ENCODE measurements at places on chromosomes 6 and 20.

DNA sequence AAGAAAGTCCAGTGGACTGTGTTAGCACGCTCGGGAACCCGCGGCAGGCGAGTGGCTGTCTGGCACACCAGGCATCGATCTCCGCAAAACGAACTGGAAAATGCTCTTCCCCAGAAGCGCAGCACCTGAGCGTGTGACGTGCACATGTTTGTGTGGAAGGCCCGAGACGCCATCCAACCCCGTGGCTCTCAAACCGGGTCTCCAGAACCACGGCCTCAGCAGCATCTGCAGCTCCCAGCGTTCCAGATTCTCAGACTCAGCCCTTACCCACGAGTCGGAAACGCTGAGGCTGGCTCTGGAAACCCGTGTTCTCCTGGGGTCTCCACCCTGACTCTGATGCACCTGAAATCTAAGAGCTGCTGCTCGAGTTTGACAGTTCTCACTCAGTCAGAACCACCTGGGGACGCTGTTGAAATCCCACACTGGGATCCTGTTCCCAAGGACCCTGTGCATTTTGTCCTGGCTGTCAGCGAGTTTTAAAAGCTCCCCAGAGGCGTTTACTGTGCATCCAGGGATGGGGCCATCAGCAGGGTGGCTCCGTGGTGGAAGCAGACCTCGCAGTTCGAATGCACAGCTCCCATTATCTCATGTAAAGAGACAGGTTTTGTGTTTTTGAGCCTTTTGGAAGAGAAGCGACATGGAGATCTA lies 69.0 kb downstream of the DLL1 start:
- no peak for DNase-seq

- no peak for DNase-seq
These were observed 300.1 kb upstream of the KCNQ5 start for GRCh38 chr6:72321788-72322187.

GRCh38 chr6:169530752-169531123 lies 171.1 kb downstream of the WDR27 start:
- DNase-seq, result no peak

DNA sequence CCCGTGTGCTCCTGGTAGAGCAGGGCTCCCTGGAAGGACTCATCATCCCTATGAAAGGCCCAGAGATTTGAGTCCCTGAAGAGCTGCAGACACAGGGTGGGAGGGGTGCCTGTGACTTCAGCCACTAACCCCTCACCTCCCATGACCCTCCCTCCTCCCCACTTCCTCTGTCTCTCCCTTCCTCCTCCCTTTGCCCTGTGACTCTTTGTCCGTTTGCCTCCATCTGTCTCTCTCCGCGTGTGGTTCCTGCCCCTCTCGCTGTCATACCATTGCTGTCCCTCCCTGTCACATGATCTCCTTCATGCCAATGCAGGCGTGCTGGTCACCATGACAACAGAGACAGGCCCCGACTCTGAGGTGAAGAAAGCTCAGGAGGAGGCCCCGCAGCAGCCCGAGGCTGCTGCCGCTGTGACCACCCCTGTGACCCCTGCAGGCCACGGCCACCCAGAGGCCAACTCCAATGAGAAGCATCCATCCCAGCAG lies 19.0 kb downstream of the EPB41L1 start:
- no peak for DNase-seq

DNA sequence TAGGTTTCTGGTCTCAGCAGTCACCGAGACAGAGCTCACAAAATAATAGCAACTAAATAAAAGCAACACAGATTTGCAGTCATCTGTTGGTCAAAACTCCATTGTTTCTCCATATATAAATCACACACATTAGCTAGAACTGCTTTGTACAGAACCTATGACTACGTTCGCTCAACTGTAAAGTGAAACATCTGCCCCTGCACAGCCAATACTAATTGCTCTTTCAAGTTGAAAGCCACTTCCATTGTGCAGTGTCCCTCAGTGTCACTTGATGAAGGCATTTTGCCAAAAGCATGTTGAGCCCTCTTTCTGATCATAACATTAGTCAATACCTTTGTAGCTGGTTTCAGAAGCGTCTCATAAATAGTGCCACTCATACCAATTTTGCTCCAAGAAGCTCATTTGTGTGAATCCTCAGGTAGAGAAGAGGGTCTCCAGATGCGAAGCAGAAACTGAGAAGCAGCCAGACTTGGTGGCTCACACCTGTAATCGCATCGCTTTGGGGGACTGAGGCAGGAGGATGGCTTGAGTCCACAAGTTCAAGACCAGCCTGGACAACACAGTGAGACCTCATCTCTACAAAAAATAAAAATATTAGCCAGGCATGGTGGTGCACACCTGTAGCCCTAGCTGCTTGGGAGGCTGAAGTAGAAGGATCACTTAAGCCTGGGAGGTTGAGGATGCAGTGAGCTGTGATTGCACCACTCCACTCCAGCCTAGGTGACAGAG lies 68.9 kb downstream of the PERP start:
- DNase-seq, result no peak

- no peak for DNase-seq
These were observed 188.0 kb upstream of the TAB2 start for GRCh38 chr6:149129371-149130077.
